HTR-8/SVneo (cell line): ENCODE measurements at places on chromosomes 5 and 9.
A peak's percentile ranks its signal among the peaks of the same experiment; 100 is the strongest.

- no peak for DNase-seq
These were observed 17.7 kb downstream of the MARVELD2 start for GRCh38 chr5:69432412-69433206.

DNA sequence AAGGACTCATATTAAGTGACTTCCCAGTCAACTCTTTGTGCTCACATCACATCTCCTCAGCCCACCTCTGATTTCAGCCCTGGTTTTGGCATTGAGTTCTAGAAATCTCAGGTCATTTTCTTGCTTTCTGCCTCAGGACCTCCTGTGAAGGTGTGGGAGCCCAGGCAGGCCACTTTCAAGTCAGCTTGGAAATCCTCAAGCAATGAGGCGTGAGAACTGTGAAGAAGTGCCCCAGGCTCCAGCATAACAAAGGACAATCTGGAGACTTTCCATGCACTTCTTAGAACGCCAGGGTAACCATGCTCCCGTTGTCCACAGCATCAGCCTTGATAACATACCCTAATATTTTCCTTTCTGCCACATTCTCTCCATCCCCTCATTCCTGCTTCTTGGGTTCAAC lies 131.2 kb upstream of the MAP3K1 start:
- DNase-seq: no peak

DNA sequence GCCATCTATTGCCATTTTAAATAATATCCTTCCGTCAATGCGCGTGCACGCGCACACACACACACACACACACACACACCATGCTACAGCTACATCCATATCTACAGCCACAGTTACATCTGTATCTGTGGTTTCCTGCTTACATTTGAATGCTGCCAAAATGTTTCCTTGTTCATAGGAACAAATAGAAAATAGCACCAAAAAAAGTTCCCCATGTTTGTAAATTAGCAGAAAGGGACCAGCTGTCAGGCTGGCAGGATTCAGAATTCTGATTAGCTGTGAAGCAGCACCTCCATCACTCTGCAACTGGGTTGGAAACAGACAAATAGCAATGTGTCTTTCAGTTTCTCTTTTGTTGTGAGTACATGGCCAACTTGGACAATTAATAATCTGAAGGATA lies 601.5 kb downstream of the IRX1 start:
- no peak for DNase-seq

DNA sequence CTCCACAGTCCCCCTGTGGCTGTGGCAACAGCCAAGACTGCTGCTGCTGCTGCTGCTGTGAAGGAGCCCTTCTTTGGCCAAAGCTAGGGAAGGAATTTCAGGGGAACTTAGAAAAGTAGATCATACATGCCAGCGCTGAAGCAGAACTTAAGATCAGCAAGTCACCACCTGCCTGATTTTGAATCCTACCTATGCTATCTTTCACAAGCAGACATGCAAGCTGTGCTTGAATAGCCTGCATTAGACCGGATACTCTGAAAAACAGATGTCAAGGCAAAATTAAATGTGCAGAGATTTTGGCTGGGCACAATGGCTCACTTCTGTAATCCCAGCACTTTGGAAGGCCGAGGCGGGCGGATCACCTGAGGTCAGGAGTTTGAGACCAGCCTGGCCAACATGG lies 99.3 kb upstream of the ZNF366 start:
- DNase-seq: no peak

GRCh38 chr9:90023861-90024260 lies 419.0 kb downstream of the GADD45G start:
- no peak for DNase-seq

GRCh38 chr5:32446630-32447029 lies 2.1 kb upstream of the ZFR start:
- DNase-seq: no peak

GRCh38 chr5:100424787-100425186 lies 110.4 kb upstream of the FAM174A start:
- DNase-seq: no peak

- peak; percentile 94 for DNase-seq
These were observed at the start of gene WDR5 for GRCh38 chr9:134135343-134136117. Gene WDR5 (plus strand): TSS chr9:134136082. CDS start chr9:134139878, 3,796 bp downstream.

GRCh38 chr9:304519-305185 lies 90.0 kb downstream of the DOCK8 start:
- no peak for DNase-seq

GRCh38 chr5:139746691-139747582 lies 48.7 kb upstream of the PSD2 start:
- no peak for DNase-seq

- peak; percentile 18 for DNase-seq
These were observed 69.2 kb downstream of the SYK start for GRCh38 chr9:90870621-90871326.

GRCh38 chr5:380701-381309 lies 59.3 kb downstream of the AHRR start:
- no peak for DNase-seq

DNA sequence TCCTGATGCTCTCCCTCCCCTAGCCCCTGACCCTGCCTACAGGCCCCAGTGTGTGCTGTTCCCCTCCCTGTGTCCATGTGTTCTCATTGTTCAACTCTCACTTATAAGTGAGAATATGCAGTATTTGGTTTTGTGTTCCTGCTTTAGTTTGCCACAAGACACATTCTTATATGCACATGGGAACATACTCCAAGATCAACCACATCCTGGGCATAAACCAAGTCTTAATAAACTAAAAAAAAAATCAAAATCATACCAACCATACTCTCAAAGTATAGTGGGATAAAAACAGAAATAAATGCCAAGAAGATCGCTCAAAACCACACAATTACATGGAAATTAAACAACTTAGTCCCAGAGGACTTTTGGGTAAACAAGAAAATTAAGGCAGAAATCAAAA lies 11.2 kb upstream of the ZCCHC9 start:
- DNase-seq: no peak

GRCh38 chr5:2919310-2920018 lies 168.0 kb upstream of the IRX2 start:
- DNase-seq: no peak

GRCh38 chr5:110106750-110107149 lies 417.0 kb downstream of the MAN2A1 start:
- DNase-seq: no peak

DNA sequence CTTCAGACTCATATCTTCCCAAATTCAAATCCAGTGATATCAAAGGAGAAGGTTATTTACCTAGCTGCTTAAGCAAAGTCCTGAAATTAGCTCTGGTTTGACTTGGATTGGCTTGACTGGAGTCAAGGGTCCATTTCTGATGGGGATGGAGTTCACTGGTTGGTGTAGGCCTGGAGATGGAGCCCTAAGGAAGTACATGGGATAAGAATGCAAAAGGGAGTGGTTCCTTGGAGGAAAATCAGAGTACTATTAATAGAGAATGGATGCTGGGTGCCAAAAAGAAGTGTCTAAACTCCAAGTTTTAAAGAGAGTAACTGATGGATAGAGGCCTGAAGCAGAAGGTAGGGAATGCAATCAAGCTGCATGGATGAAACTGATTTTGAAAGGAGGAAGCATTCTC lies 13.8 kb downstream of the TXNDC8 start:
- DNase-seq: no peak

DNA sequence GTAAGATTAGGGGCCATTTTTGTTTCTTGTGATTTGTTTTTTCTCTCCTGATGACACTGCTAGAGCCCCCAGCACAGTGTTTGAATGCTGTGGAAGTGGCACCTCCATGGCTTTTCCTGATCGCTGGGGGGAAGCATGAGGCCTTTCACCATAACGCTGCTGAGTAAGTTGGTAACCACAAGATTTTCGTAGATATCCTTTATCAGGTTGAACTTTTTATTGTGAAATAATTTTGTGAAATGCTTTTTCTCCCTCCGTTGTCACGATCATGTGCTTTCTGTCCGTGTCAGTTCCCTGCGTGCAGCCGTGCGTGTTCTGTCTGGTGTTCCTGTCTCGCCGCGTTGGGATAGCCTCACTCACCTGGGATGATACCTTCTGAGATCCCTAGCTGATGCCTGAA lies 59.4 kb downstream of the EHMT1 start:
- DNase-seq: no peak

GRCh38 chr5:149382517-149383220 lies 3.6 kb upstream of the IL17B start:
- DNase-seq: no peak

GRCh38 chr9:91555132-91555531 lies 131.5 kb upstream of the NFIL3 start:
- no peak for DNase-seq

GRCh38 chr5:126744836-126745235 lies 32.1 kb upstream of the LMNB1 start:
- no peak for DNase-seq

DNA sequence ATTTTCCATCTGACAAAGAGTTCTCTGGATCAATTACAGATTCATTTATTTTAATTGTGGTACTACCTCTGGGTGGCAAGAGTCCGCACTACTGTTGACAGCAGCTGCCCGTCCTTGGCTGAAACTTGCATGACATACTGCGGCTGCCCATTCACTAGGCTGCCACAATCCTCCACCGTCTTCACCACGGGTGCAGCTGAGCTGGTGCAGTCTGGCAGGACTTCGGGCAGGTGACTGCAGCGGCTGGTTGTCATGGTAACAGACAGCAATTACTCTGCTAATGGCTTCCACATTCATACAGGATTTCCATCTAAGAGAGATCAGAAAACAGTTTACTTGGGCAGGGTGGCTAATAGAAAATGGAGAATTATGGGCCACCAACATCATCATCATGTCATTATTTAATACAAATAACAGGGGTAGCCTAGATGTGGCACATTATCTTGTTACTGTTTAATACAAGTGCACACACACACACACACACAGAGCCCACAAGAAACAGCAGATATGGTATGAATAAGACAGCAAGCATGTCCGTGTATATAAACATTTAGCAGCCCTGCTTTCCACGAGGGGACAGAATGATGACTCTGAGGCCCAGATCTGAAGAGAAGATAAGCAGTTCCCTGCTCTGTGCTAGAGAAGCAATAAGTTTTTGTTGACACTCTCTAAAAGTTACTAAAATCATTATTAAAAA lies 112.3 kb downstream of the MARCHF3 start:
- no peak for DNase-seq

DNA sequence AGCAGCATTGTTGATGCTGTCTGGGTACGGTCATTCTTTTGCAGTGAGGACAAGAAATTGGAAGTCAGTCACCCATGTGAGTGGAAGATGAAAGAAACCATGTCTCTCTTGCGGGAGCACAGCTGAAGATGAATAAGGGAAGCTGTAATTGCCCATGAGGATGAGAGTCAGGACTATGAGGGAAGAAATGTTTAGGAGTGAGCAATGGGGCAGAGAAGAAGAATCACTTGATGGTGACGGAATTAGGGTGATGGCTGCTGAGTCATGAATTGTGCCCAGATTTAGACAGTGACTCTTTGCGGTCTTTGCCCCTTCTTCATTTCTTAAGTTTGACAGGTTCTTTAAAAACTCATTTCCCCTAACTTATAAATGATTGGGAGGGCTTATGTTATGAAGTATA lies 183.3 kb downstream of the MAST4 start:
- DNase-seq: no peak

- no peak for DNase-seq
These were observed 99.6 kb downstream of the NMUR2 start for GRCh38 chr5:152305525-152305924.

GRCh38 chr5:176916337-176916736 lies 17.2 kb upstream of the HK3 start:
- no peak for DNase-seq

- DNase-seq: peak; percentile 56
These were observed 273.3 kb upstream of the ANKRD55 start for GRCh38 chr5:56506211-56506965.

GRCh38 chr9:68545033-68545705 lies 4.5 kb upstream of the TMEM252 start:
- DNase-seq: no peak

DNA sequence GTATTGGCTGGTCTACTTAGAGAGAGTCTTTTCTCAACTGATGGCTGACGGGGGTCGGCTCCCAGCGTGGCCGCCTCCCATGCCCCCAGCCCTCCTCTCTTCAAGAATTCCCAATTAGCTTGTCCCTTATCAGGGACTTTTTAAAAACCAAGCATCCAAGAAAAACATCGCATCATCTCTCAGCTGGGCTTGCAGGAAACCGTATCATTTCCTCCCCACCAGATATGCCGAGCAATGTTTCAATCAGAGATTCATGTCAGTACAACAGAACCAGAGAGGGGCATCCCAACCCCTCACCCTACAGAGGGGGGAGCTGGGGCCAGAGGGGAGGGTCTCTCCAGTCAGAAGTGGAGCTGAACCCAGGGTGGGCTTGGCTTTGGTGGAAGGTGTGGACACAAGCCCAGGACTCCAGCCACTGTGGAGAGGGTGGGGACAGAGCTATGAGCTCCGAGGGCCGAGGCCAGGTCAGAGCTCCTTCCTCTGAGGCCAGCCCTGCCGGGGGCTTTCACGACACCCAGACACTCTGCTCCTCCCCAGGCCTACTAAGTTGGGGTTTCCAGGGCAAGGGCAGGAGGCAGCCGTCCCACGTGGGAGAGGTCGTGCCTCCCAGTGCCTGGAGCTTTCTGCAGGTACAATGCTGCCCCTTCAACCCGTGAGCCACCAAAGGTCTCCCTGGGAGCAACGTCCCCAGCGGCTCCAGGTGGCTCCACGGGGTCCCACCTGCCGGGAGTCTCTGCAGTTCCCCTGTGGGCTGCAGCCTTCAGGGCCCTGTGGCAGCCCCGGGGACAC lies 39.0 kb upstream of the TMEM250 start:
- no peak for DNase-seq

GRCh38 chr5:107389130-107389774 lies 281.5 kb downstream of the EFNA5 start:
- peak; percentile 20 for DNase-seq

- peak; percentile 99 for DNase-seq
These were observed 2.8 kb downstream of the CD74 start for GRCh38 chr5:150409638-150410523.

- DNase-seq: no peak
These were observed 150.2 kb upstream of the KLF9 start for GRCh38 chr9:70564468-70565335.

DNA sequence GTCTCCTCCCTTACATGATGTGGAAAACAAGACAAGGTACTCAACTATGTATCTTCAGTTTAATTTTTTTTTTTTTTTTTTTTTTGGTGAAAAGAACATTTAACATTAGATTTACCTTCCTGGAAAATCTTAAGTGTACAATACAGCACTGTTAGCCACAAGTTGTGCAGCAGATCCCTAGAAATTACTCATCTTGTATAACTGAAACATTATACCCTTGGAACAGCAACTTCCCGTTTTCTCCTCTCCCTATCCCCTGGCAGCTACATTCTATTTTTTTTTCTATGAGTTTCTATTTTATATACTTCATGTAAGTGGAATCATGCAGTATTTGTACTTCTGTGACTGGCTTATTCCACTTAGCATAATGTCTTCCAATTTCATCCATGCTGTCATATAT lies 421.9 kb upstream of the FTMT start:
- no peak for DNase-seq
